ENCODE measurements at places on chromosomes 12 and 14. TPM values are rescaled to one million over a fixed set of nuclear protein-coding genes. Genes with fewer than 3 reads are reported as not detected.

- peak; percentile 82 for DNase-seq
Measured at GRCh38 chr12:76927170-76927784, 48.5 kb upstream of the CSRP2 start.

DNA sequence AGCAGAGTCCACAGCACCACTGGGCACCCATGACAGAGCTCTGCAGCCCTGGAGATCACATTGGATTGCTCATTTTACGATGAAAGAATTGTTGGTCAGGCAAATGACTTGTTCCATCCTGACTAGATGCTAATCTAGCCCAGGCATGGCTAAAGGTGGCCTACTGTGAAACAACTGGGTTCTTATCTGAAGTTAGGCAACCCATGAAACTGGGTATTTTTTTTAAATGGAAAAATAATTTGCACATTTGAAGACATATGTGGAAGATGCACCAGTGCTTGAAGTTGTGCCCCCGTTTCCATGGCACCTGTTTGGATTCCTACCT lies 8.3 kb downstream of the PYGL start:
- DNase-seq = peak; percentile 8

DNA sequence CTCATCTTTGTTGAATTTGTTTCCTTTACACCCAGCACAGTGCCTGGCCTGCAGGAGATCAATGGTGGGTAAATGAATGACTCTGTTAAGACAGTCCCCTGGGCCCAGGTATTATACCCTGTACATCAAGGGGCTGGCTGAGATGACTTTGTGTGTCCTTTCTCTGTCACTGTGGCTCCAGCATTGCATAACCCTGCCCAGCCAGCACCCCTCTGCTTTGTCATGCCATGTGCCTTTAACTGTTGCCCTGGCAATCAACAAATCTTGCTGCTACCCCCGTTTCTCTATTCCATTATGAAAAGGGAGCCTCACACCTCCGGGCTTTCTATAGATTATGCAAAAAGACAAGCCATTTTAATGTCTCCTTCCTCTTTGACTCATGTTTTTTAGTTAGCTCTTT lies 7.6 kb upstream of the FLVCR2 start:
- DNase-seq = no peak

DNA sequence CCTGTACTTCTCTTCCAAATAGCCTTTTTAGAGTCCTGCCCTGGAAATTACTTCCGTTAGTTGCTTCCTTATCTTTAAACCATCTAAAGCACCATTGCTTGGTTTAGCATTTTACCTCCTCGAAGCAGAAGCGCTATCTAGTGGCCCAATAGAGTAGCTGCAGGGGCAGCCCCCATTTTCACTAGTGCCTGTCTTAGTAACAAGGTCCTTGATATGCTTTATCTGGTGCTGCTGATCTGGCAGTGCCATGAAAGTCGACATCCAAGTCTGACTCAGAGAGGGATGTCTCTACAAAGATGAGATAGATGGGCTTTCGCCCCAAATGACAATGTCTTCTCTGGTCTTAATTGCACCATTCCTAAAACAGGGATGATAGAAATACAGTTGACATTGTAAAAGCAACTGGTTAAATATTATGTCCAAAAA lies 25.0 kb upstream of the CIT start:
- peak; percentile 88 for DNase-seq

GRCh38 chr14:104658325-104658712 lies 31.1 kb upstream of the INF2 start:
- no peak for DNase-seq

DNA sequence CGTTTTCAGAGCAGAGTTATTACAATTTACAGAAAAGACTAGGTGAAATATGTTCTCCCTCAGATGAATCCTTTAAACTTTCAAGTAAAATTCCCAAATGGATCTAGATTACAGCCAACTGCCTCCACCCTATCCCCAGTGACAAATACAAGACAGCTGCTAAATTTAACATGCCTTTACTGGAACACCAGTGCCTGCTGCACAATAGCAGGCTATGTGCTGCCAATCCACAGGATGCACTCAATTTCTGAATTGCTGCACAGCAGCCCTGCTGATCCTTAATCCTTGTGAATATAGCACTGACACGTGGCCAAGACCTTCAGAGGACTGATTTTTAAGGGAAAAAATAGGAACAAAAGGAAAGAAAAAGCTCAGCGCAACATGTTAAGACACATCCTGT lies 128.9 kb downstream of the CCER1 start:
- DNase-seq = no peak

- no peak for DNase-seq
Measured at GRCh38 chr14:48333221-48333920, 658.0 kb upstream of the MDGA2 start.

- DNase-seq = no peak
Measured at GRCh38 chr12:111761099-111761498, 5.6 kb upstream of the ALDH2 start.

DNA sequence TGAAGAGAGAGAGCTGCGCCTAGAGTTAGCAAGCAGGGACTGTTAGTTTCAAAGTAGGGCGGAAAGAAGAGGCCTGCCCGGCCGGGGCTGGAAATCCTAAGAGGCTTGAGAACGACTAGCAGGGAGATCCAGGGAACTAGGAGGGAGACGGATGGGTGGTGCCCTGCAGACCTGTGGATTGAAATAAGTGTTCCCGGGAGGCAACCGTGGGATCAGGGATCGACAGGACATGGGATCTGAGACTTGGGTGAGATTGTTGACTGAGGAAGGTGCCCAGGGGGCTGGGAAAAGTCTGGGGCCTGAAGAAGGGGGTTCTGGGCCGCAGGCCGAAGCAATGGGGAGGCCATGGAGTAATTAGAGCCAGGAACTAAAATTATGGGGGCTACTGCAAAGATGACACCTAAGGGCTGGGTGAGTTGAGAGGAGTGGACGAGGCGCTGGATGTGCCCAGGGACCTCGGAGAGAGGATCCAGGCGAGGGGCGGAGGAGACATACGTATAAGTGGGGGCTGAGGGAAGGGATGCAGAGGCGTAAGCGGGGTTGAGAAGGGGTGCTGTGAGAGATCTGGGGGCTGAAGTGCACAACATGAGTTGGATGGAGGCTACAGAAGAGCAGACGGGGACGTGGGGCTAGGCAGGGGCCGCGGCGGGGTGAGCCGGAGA lies 635 bp downstream of the LTA4H start:
- DNase-seq = peak; percentile 43

Gene ESPL1
- total RNA-seq = 43.2 TPM

Gene ZNF740
- total RNA-seq = 41.2 TPM

- DNase-seq = peak; percentile 34
Measured at GRCh38 chr14:26394150-26394810, 203.6 kb downstream of the NOVA1 start.

Gene PIANP
- 5.2 TPM for total RNA-seq

Gene SLC22A17
- 34.0 TPM for total RNA-seq

- DNase-seq = no peak
Measured at GRCh38 chr14:68514608-68515194, 278.2 kb downstream of the ZFP36L1 start.

- DNase-seq = no peak
Measured at GRCh38 chr14:25988536-25988935, 609.3 kb downstream of the NOVA1 start.

DNA sequence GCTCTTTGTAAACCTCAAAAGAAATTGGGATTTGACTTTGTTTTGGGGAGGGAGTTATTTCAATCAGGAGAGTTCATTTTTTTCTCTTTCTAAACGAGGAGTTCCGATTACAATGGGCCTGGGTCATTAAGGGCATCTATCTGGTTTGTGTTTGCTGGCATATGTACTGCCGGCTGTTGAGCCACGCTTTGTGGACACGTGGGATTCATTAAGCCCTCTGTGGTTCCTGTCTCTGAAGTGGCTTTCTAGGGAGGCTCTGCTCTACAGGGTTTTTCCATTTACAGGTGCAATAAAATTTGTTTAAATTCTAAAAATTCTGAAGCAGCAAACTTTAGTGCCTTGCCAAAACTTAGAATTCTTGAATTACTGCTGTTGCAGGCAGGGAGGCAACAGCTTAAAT lies 57.9 kb downstream of the GNS start:
- no peak for DNase-seq

Gene PAX9
- not detected for total RNA-seq

Gene CBLN3
- 0.39 TPM for total RNA-seq

GRCh38 chr14:37466003-37466622 lies 128.9 kb downstream of the FOXA1 start:
- no peak for DNase-seq

GRCh38 chr12:110107369-110108281 lies 16.5 kb upstream of the IFT81 start:
- no peak for DNase-seq

DNA sequence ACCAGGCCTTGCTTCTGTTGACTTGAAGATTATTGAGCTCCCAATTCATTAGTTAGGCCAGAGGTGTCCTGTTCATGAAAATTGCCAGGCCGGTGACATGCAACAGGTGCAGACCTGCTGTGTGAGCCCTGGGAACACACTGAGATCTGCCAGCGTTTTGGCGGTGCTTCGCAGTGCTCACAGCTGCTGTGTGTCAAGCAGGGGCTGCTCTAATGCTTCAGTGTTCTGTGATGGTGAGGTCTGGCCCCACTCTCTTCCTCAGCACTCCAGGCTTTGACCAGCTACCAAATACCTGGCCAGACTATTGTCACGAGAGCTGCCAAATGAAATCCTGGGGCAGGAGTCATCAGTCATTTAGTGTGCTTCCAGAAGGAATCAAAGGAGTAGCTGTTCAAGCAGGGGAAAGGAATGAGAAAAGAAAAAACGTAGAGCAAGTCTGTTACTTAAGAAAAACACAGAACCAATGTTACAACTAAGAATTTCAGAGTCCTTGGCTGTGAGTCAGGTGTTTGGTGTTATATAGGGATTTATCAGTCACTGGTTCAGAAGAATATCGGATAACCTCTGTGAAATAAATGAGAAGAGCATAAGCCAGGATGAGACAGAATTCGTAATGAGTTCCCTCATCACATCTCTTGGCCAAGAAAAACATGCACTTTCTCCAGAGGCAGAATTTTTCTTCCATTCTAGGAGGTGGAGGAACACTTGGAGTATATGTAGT lies 150.8 kb downstream of the FBXL14 start:
- DNase-seq = no peak

- DNase-seq = no peak
Measured at GRCh38 chr12:24997496-24997895, 48.6 kb upstream of the BCAT1 start.
